D721Med (cell line): ENCODE measurements at places on chromosomes 7 and 10.
A peak's percentile ranks its signal among the peaks of the same experiment; 100 is the strongest.

DNA sequence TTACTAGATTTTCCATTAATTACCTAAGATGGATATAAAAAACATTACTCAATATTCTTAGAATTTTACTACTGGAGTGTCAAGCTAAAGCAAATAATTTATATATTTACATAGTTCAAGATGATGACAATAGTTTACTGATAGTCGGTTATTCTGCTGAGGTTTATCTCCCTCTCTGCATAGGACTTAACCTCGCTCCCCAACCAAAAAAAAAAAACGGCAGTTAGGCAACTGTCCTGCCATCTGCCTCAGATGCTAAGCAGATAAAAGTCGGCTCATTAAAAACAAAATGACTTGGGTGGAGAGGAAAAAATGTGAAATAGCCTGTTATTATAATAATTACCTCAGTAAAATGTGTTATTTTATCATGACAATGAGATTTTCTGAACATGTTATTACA is 14.0 kb upstream of the ITGB8 start:
- no peak for DNase-seq

GRCh38 chr10:93065675-93066543 is 5.3 kb downstream of the CYP26C1 start:
- no peak for DNase-seq

- DNase-seq = no peak
Observed at GRCh38 chr10:32981760-32982159, 23.7 kb upstream of the ITGB1 start.

GRCh38 chr7:95897557-95898251 is 125.3 kb downstream of the DYNC1I1 start:
- no peak for DNase-seq

- no peak for DNase-seq
Observed at GRCh38 chr10:124732931-124733570, 11.1 kb downstream of the FAM53B start.

DNA sequence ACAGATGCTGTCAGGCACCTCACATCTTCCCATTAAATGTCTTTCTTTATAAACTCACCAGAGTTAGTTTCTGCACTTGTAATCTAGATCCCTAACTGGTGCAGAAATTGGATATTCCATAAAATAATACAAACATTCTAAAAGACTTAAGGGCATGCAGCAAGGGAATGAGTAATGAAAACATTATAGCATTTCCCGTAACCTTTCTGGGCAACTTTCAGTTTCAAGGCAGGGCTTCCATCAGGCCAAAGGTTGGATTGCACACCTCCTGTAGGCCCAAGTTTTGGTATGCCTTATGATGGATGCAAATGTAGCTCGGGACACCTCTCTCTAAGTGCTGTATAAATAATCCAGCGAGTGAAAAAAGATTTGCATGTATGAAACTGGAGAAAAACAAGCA is 129.9 kb upstream of the LYZL2 start:
- DNase-seq = no peak

DNA sequence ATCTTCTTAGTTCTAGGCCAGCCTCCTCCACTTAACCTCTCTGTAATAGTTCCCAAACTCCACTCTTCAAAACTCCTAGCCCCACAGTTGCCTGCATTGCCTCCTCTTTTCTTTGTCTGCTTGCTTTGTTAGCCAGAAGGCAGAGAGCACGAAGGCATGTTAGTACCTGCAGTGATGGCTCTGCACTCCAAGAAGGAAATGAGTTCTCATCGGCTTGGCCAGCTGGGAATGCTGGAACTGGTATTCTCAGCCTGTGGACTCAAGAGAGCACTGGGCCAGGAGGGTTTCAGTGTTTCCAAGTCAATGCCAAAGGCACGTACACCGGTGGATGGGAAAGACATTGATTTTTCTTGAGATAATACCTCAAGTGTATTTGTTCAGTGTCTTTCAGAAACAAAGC is 66.3 kb upstream of the HABP2 start:
- DNase-seq = no peak

- DNase-seq = no peak
Observed at GRCh38 chr7:29194206-29194593, 375 bp upstream of the CHN2 start.

DNA sequence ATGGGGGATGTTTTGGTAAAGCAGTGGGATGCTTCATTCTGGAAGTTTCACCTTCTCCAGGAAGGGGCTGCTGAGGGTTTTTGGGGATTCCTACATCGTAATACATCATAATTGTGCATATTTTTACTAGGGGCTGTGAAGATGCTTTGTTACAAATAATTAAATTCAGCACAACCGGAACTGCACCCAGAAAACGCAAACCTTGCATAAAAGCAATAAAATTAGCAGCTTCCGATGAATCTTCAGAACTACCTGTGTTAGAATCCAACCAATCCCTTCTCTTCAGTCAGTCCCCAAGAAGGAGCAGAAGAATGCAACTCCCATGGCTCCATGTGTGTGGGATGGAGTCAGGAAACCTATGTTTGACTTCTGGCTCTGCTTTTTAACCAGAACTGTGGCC is 48.4 kb upstream of the HMX3 start:
- no peak for DNase-seq

DNA sequence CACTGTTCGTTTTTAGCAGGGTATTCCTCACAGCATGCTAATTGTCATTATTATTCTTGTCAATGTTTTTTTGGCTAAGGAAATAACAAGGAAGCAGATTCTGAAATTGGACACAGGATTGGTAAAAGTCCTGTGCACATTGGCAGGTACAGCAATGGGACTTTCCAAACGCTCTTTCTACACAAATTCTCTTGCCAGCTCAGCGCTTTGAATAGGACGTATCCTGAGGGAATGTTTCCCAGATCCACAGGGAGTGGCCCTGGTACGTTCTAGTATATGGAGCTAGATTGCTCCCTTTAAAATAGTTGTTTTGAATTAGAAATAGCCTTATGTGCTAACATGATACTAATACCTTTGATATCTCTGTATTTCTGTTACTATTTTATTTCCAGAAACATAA is 82.8 kb upstream of the GRB10 start:
- no peak for DNase-seq

GRCh38 chr7:37893359-37893758 is 23.3 kb downstream of the SFRP4 start:
- DNase-seq = no peak

- no peak for DNase-seq
Observed at GRCh38 chr7:155291045-155291530, 6.6 kb upstream of the INSIG1 start.

DNA sequence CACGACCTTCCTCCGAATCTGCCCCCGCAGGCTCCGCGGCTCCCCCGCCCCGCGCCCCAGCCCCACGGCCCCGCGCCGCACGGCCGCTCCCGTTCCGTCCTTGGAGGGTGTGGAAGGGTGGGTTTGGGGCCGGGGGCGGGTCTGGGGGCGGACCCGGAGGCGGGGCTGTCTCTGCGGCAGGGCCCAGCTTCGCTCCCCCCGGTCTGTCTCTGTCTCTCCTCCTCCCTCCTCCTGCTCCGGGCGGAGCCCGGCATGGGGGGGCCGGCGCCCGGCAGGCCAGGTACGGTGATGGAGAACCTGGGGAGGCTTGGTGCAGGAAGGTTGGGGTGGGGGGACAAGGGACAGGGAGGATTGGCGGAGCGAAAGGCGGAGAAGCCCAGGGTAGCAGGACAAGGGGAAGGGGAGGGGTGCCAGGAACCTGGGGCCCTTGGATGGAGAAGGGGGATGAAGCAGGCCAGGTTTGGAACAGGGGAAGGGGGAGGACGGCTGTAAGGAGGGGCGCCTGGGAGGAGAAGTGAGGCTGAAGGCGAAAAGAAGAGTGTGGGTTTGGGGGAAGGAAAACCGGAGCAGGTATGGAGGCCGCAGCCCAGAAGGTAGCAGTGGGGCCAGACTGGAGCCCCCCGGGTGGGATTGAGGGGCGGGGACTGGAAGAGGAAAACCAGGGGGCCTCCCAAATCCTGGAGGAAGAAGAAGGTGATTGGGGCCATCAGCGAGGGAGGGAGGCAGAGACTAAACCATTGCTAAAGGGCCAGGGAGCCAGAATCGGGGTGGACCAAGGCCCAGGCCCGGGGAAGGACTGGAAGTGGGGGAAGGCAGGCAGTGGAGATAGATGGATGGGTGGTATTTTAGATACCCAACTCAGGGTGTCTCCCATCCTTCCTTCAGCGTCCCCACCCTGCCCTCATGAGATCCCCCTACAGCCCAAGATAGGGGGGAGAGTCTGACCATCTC is at the start of gene NYAP1:
Gene NYAP1, plus strand, starts transcription at position 206 of the 951 bp plus-strand sequence. CDS start 1,385 bp downstream, outside the sequence.
- DNase-seq = peak; percentile 77

DNA sequence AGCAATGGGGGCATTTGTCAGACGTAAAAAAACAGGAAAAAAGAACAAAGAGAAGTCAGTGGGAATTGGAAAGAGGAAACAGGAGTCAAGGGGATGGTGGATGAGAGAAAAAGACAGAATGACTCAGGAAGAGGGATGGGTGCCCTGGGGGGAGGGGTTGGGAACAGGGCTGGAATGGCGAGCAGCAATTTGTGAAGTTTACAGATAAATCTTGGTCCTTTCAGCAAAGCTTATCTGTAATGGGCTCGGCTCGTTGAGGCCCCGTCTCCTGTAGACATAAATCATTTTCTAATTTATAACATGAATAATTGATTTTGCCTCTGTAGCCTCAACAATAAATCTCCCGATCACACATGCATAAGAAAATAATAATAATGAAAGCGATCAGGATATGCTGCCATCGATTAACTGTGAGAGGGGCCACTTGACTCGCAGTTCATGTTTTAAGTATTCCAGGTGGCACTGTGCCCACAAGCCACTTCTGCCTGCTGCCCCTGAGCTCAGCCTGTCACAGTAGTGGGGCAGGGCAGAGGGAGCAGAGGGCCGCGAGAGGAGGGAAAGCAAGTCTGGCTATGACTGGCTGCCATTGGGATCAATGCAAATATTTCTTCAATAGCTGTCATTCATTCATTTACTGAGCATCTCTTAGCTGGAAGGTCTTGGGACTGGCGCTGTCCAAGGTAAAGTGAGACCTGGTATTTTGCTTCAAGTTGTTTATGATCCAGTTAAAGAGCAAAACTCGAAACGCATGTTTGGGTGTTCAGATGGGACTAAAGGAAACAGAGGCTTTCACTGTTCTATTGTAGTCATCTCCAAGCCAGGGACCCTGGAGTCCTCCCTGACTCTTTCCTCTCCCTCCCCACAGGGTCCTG is 47.4 kb upstream of the R3HCC1L start:
- DNase-seq = no peak

DNA sequence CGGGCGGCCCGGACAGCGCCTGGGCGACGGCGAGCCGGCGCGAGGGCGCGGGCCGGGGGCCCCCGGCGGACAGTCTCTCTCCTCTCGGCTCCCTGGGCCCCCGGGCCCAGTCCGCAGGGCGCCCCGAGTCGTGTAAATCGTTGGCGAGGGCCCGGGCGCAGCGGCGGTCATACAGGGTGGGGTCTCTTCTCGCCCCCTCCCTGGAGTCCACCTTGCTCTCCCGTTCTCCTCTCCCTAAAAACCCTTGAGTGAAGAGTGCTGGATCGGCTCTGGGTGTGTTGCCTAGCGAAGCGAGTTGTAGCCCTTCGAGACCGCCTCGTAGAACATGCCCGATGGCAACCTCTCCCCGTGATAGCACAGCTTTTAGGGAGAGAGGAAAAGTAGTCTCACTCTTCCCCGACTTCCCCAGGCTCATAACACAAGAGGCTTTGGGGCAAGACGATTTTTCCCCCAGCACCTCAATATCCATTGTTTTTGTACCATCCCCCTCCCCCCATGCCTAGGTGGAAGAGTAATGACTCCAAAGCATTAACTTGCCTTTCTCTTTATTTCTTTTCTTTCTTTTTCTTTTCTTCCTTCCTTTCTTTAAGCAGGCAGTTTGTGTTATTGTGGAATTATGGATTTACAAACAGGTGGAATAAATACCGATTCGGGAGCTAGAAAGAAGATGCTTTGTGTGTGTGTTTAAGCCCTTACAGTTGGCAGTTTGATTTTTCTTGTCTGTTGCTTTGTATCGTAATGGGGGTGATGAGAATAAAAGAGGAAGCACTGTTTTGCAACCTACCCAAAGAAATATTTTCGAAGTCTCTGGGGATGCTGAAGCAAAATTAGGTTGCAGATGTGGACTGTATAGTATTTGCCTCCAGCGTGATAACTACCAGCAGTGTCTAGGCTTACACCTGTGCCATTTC is 822 bp downstream of the SHOC2 start:
- no peak for DNase-seq

GRCh38 chr7:27549606-27550005 is 113.1 kb downstream of the HIBADH start:
- no peak for DNase-seq

GRCh38 chr7:41065663-41066062 is 637.2 kb downstream of the INHBA start:
- no peak for DNase-seq

DNA sequence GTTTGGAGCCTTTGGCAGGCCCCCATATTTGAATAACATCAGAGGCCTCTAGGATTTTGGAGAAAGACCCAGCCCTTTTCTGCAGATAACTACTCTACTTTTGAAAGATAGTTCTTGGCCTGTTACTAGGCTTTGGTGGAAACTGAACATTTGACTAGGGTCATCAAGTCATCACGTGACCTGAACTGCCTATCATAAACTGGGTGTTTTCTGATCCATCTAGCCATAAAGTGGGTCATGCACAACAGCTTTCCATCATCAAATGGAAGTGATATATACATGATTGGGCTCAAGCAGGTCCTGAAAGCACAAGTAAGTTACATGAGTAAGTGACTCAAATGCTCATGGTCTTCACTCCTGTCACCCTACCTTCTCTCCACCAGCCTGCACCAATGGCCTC is 552.3 kb upstream of the GRM3 start:
- DNase-seq = no peak

DNA sequence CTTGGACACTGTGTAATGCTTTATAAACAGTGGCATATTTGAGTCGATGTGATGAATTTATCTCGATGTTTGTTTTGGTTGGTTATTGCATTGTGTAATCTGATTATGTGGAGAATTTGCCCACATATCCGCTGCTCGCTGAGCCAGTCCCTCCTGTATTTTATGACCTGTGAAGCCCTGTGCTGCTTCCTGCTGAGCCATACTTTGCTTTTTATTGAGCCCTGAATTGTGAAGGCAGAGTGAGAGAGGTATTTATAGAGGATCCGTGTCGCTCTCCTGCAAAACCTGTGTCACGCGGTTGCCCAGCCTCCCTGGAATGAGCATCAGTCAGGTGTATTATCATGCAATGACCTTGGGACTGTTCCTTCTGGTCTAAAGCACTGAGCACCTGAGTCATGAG is 253.7 kb downstream of the ARHGAP21 start:
- no peak for DNase-seq

- DNase-seq = no peak
Observed at GRCh38 chr7:92882760-92883159, 46.4 kb upstream of the CDK6 start.

DNA sequence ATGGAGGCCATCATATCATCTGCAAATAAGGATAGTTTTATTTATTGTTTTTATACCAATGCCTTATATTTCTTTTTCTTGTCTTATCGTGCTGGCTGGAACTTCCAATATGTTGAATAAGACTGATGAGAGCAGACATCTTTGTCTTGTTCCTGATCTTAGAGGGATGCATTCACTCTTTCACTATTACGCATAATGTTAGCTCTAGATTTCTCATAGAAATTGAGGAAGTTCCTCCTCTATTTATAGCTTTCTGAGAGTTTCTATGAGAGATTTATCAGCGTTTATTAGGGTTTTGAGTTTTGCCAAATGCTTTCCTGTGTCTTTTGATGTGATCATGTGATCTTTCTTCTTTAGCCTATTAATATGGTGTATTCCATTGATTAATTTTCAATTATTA is 49.3 kb downstream of the COL28A1 start:
- DNase-seq = no peak
